Activated T-cell treated with anti-CD3 and anti-CD28 coated beads, Interleukin-2, amount 50 U/mL, for 48 hours (primary cell): ENCODE measurements at places on chromosomes 7 and 10.
A peak's percentile ranks its signal among the peaks of the same experiment; 100 is the strongest.

- no peak for DNase-seq
These were observed 351.9 kb upstream of the CELF2 start for GRCh38 chr10:10665750-10666149.

GRCh38 chr10:67884313-67884841, at the start of gene SIRT1:
TSS of gene SIRT1 (plus strand) at chr10:67884656. CDS start at chr10:67884722, 66 bp downstream.
- peak; percentile 94 for DNase-seq

- DNase-seq = no peak
These were observed 32.1 kb downstream of the HIPK2 start for GRCh38 chr7:139745678-139746143.

DNA sequence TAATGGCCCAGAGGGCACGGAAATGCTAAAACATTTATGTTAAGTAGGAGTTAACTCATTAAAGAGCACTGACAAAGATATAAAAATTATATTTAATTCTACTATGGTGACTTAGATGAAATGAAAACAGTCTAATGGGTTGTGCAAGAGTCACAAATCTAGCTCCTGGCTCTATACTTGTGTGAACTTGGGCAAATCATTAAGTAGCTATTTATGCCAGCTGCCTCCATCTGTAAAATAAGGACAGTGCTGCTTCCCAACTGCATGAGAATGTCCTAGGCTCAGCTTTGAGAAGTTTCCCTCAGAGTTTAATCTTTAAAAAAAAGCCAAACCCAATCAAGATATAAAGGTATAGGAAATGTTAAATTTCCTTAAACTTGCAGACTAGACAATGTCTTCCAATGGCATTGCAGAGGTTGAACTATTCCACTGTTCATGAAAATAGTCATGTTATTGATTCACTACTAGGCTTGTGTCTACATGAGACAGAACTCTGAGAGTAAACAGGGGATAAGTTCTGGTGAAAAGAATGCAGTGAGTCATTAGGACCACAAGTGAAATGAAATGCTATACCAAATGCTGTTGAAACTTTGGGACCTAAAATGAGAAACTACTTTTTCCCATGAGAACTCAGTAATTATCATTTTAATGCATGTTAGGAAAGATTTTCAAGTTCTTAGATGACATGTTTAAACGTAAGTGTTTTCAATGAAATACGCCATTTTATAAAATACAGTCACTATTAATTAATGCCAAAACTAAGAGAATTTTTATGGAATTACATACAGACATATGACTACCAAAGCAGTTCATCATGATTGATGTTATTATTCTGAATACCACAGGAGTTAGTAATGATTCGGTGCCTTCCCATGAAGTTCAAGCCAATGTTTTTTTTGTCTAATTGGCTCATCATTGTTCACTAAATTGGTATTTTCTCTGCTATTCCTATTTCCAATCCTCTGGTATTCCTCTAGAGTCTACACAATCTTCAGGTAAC, 84.2 kb downstream of the CDK6 start:
- DNase-seq = no peak

DNA sequence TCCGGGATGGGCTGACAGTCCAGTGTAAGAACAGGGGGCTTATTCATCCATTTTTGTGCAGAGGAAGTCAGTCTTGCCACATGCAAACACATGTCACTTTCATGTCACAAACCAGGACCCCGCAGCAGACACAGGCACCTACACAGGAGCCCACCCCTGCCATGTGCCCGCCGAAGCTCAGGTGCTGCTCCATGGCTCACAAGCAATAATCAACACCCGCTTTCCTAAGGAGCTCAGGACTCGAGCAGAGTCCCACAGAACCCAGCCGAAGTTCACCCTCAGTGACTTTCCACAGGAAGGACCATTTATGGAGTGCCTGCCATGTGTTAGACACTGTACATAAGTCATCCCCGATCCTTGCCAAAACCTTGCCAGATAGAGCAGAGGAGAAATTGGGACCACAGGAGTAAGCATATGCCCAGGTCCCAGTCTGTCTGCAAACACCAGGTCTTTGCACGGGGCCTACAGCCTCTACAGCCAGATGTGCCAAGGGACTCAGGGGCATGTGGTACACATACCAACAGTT, 99.4 kb downstream of the EBF3 start:
- no peak for DNase-seq

DNA sequence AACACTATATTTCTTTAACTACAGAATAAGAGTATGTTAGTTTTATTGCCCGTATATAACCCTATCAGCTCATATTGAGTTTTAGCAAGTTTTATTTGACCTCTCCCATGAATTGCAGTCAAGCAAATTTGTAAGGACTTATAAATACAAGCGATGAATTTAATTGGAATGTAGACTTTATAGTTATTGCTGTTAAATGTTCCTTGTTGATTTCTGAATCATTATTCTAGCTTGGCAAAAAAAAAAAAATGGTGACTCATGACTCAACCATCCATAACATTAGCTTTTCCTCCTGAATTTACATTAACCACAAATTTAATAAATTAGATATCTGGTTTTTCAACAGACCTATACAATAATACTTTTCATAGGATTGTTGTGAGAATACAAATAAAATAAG, 334.0 kb upstream of the LRRTM3 start:
- no peak for DNase-seq

GRCh38 chr10:662223-662605, 27.3 kb downstream of the DIP2C start:
- no peak for DNase-seq

- DNase-seq = no peak
These were observed 608.3 kb downstream of the SH2D4B start for GRCh38 chr10:81145975-81146374.

DNA sequence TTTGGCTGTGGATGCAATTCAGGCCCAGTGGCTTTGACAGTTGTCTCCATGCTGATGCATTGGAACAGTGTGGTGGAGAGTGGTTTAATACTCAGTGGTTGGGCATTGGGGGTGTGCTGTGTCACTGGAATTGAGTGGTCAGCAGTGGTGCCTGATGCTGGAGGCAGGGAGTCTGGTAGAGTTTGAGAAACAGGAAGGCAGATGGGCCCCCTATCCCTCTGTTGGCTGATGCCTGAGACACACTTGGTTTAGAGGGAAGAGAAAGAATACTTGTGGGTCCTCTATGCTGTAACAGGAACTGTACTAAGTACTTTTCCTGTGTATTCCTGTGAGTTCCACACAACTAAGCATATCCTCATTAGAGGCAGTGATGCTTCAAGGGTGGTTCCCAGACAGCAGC, 55.4 kb downstream of the EEPD1 start:
- no peak for DNase-seq

DNA sequence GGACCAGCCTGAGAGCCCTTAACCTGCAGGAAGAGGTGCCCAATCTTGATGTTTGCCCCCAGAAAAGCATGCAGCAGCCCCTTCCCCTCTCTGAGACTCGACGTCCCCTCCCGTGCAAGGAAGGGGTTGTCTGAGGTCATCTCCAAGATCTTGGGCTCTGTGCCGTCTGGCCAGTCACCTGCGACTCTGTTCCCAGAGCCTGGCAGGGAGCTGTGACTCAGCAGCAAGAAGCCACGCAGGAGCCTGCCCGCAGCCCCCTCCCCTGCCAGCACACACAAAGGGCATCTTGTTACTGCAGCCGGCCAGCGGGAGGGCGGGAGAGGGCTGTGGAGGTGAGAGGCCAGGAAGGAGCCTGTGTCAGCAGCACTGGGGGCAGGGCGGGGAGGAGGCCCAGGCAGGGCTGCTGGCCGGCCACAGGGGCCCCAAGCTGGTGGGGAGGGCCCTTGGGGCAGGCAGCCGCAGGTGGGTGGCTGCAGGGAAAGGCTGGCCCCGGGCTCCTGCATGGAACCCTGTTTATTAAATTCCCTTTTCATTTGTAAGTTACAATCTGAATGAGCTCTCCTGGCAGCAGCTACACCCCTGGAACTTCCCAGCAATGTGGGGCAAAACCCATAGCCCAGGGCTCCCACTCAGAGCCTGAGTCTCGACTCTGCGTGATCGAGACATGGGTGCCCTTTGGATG, 103.7 kb upstream of the ZMIZ1 start:
- DNase-seq = no peak

DNA sequence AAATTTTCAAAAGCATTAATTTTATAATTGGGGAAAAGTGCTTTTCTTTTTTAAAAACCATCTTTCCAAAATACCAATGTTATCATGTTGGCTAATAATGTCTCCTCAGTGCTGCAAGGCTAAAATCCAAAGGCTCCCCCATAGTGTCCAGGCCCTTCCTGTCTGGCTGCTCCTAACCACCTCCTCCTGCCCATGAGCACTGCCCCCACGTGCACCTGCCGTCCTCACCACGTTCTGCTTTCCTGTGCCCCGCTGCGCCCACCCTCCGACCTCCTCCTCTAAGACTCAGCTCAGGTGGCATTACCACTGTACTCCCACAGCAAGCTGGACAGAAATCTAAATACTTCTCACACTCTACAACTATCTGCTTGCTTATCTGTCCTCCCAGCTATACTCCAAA, 17.7 kb downstream of the PAXIP1 start:
- no peak for DNase-seq

DNA sequence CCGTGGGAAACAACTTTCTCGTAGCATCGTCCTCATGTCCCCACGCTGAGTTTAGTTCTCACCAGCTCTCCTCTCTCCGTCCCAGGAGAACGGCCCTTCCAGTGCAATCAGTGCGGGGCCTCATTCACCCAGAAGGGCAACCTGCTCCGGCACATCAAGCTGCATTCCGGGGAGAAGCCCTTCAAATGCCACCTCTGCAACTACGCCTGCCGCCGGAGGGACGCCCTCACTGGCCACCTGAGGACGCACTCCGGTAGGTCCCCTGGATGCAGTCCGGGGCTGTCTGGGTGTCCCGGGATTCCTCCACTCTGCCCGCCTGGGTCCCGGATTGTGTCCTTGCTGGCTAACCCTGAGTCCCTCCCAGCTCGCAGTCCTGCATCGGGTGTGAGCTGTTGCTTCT, 67.7 kb downstream of the FIGNL1 start:
- no peak for DNase-seq

DNA sequence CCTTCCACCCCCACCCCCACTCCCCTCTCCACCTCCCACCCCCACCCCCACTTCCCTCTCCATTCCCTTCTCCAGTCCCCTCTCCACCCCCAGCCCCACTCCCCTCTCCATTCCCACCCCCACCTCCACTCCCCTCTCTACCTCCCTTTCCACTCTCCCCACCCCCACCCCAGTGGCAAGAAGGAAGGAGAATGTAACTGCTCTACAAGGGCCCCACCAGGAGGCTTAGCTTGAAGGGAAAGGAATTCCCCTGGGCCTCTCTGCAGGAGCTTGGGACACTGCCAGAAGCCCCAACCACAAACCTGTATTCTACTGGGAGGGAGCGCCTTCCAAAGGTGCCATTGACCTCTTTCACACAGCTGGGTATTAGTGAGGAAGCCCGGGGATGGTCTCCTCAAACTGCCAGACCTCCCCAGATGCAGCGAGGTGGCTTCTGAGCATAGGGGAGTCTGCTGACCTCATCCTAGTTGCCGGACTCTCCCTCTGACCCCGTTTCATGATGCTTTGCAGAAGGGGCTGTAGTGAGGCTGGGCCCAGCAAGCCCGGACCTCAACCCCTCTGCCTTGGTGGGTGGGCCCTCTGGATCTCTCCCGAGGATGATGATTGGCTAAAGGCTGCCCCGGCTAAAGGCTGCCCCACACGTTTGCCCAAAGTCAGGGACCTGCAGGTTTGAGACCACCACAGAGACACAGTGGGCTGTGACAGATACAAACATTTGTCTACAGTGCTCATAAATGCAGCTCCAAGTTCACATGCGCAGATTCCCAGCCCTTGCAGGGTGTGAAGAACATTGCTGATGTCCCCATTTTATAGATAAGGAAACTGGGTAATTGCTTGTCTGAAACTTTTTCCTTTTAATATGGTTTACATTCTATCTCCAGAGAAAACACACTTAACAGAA, 2.9 kb downstream of the DEPP1 start:
- DNase-seq = no peak

DNA sequence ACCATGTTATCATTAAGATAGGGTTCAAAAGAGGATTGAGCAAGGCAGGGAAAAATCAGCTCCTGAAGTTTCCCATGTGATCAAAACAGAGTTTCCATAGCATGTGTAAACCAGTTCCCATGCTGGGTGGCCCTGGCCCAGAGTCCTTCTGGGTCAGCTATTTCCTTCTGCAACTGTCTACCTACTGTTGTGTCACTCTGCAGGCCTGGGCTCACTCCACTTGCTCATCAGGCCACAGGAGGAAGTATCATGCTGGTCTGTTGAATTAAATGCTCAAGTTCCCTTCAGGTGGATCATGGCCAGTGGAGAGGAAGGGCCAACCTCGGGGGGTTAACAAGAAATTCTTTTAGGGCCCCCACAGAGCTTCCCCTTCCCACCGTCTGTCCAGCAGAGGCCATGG, 104.7 kb downstream of the GFRA1 start:
- no peak for DNase-seq

DNA sequence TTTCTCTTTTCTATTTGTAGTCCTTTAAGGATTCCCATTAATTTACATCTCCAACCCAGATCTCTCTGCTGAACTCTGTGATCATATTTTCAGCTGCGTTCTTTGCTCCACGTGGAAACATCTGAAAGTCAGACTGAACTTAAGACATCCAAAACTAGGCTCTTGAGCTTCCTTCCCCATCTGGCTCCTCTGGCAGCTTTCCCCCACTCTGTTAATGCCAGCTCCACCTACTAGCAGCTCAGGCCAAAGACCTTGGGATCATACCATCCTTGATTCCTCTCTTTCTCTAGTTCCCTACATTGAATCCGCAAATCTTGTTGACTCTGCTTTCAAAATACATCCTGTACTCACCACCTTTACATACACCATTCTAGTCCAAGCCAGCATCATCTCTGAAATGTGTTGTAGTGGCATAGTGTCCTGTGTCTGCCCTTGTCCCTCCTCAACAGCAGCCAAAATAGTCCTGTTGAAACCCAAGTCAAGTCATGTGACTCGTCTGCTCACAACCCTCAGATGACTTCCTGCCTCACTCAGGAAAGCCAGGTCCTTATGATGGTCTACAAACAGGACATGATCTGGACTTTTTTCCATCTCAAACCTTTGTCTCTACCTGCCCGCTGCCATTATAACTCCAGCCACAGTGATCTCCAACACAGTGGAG, 7.0 kb downstream of the REEP3 start:
- no peak for DNase-seq

DNA sequence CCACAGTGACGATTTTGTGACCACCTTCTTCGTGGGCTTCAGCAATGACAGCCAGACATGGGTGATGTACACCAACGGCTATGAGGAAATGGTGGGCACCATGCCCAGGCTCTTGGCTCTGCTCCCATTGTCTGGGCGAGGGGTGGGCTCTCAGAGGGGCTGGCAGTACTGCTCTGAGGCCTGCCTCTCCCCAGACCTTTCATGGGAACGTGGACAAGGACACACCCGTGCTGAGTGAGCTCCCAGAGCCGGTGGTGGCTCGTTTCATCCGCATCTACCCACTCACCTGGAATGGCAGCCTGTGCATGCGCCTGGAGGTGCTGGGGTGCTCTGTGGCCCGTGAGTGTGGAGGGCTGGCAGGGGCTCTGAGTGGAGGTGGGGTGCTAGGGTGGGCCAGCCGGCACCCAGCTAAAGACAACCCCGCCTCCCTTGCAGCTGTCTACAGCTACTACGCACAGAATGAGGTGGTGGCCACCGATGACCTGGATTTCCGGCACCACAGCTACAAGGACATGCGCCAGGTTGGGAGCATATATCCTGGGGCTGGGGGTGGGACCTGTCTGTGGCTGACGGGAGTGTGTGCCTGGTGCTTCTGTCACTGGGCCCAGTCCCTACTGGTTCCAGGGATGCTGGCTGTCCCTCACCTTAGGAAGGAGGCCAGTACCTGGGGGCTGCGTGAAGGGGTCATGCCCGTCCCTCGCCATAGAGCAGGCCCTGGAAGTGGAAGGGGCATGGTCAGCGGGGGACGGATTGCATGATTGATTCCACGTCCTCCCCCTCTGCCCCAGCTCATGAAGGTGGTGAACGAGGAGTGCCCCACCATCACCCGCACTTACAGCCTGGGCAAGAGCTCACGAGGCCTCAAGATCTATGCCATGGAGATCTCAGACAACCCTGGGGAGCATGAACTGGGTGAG, 6.8 kb downstream of the AEBP1 start:
- no peak for DNase-seq
